M059J (cell line): ENCODE measurements at places on chromosomes 1 and 21.
A peak's percentile ranks its signal among the peaks of the same experiment; 100 is the strongest.

- DNase-seq = no peak
Measured at GRCh38 chr1:219149009-219149577, 24.6 kb upstream of the LYPLAL1 start.

DNA sequence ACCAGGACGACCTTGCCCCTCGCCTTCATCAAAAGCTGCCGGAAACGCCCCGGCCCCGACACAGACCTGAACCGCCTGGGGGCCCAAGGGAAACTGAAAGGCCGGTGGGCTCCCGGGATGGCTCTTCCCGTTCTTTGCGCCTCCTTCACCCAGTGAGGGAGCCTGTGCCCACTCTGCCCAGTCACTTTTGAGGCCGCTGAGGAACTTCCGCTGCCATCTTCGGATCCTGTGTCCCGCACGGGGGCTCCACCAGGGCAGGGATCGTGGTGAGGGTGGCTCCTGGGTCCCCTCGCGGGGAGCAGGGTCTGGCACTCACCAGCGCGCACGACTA, 104.0 kb downstream of the PPIAL4G start:
- DNase-seq = no peak

DNA sequence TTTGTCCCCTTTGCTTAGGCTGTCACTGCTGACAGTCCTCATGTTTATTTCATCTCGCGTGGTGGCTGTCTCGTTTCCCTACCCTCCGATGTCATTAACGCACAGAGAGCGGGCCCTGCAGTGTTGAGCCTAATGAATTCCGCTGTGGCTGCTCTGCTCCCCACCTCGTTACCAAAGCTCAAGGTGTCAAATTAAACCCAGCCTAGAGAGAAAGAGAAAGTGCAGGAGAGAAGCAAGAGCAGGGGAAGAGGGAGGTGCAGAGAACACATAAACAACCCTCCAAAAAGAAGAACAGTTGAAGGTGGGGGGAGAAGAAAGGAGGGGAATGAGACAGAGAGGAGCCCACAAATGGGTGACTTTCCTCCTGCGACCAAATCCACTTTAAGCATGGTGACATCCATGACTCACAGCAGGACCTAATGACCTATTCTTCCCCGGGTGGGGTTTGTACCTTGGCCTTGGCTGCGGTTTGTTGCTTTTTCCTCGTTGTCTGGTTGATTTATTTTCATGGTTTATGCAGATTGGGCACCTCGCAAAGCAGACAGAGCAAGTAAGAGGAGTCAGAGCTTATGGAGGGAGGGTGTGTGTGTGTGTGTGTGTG, 92.5 kb downstream of the PBX1 start:
- DNase-seq = peak; percentile 96

- DNase-seq = peak; percentile 96
Measured at GRCh38 chr1:43582162-43582566, 51.5 kb downstream of the PTPRF start.

GRCh38 chr1:66686406-66686805, 65.9 kb upstream of the DYNLT5 start:
- no peak for DNase-seq

GRCh38 chr1:186499571-186499970, 38.7 kb upstream of the PDC start:
- no peak for DNase-seq

- DNase-seq = no peak
Measured at GRCh38 chr1:51794260-51794659, 84.3 kb downstream of the NRDC start.

- DNase-seq = peak; percentile 28
Measured at GRCh38 chr1:209989525-209989924, 51.5 kb downstream of the SYT14 start.

- peak; percentile 79 for DNase-seq
Measured at GRCh38 chr21:15293240-15293639, 228.4 kb upstream of the NRIP1 start.

- no peak for DNase-seq
Measured at GRCh38 chr1:244955661-244956060, 91.3 kb upstream of the HNRNPU start.

DNA sequence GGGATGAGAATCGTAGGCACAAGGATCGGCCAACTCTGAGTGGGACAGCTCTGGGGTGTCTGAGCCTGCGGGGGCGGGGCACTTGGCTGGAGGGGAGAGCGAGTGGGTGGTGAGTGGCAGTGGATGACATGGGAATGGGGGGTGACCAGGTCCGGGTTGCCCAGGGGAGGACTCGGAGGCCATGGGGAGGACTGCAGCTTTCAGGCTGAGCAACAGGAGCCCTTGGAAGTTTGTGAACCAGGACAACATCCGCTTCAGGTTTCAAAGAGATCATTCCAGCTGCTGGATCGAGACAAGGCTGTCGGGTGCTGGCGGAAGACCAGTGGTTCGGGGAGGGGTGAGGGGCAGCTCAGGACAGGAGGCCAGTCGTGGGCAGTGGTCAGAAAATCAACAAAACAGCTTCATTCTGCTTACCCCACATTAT, 124.4 kb upstream of the IRF2BP2 start:
- no peak for DNase-seq

GRCh38 chr1:18852501-18852900, 7.0 kb downstream of the TAS1R2 start:
- DNase-seq = no peak

DNA sequence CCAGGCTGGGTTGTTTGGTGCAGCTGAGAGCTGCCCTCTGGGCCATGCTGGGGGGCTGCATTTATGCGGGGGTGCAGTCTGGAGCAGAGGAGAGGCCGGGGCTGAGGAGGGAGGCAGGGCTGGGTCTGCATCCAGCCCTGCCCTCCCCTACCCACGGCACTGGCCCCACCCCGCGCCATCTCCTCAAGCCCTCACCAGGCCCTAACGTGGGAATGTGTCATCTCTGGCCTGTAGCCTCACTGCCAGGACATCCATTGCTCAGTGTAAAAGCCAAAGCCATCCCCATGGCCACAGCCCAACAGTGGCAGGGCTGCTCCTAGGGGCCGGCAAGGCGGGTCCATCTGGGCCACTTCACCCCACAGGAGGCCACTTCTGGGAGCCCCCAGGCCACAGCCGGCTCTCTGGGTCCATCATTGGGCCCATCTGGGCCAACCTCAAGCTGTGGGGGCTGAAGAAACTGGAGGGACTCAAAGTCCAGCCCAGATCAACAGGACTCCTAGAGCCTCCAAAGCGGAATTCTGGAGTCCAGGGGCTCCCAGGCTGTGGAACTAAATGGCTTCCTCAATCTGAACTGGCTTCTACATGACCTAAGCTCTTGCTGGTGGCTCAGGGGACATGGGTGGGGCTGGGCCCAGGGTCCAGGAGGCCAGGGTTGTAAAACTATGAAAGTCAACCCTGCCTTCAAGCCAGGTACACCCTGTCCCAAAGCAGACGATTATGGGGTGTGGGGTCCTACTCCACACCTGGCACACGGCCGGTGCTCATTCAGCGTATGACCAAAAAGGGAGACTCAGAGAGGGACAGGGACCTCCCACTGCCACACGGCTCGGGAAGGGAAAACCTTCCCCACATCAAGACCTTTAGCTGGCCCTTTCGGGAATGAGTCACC, 32.6 kb downstream of the RUNX3 start:
- no peak for DNase-seq

GRCh38 chr1:237938553-237938952, 47.8 kb upstream of the ZP4 start:
- peak; percentile 9 for DNase-seq

DNA sequence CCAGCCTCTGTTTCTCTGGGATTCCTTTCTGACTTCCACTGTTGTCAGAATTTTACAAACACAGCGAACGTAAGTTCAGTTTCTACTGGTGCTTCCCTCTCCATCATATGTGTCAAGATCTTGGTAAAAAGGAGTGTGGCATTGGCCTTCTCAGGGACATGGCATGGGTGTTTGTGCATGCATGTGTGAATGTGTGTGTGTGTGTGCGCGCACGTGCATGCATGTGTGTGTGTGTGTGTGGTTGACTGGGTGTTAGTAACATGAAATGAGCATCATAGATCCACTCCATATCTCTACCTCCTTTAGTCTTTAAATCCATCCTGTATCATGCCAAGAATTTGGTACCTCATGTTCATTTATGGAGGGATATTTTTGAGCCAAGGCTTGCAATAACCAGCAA, 411.3 kb downstream of the NPHP4 start:
- no peak for DNase-seq

GRCh38 chr1:156858555-156858956, 361 bp downstream of the INSRR start:
- DNase-seq = no peak

DNA sequence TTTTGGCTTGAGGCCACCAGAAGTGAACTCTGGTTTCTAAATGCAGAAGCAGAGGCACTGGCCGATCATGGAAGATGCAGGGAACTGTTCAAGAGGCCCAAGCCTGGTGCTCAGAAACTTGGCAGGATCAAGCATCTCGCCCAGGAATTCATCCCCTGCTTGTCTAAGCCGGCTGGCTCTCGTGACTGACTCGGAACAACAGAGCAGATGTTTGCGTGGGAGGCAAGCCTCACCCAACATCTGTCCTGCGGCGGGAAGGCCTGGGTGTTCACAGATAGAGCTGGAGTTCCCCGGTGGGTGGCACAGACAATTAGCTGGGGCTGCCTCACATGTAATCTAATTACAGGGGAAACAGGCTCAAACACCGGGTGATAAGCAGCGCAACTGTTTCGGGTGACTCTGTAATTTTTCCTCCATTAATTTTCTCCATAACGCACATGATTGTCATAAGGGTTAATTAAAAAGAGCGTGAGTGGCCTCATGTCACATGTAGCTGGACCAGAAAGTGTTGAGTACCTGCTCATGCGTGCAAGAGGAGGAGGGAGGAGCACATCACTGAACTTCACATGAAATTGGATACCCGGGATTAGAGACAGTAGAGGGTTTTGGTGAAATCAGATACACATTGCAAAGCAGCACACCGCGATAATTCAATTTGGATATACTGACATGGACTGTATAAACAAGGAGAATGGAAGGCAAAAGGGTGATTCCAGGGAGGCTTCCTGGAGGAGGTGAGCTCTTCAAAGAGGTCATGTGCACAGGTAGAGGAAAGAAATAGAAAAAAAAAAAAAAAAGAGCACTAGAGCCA, 180.0 kb downstream of the ETS2 start:
- DNase-seq = peak; percentile 85

DNA sequence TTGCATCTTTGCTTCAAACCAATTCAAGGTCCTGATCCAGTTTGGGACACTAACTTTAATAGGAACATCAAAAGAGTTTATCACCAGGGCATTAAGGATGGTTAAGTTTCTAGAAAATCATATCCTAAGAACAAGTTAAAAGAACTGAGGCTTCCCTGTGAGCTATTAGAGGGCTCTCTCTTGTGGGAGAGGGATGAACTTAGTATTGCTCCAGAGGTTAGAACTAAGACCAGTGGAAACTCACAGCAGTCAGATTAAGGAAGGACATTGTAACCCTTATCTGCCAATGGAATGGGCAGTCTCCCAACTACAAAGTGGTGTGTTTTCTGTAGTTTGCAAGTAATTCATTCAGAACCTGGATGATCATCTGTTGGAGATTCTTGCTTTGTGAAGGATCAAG, 36.8 kb downstream of the UBE2U start:
- DNase-seq = peak; percentile 32

DNA sequence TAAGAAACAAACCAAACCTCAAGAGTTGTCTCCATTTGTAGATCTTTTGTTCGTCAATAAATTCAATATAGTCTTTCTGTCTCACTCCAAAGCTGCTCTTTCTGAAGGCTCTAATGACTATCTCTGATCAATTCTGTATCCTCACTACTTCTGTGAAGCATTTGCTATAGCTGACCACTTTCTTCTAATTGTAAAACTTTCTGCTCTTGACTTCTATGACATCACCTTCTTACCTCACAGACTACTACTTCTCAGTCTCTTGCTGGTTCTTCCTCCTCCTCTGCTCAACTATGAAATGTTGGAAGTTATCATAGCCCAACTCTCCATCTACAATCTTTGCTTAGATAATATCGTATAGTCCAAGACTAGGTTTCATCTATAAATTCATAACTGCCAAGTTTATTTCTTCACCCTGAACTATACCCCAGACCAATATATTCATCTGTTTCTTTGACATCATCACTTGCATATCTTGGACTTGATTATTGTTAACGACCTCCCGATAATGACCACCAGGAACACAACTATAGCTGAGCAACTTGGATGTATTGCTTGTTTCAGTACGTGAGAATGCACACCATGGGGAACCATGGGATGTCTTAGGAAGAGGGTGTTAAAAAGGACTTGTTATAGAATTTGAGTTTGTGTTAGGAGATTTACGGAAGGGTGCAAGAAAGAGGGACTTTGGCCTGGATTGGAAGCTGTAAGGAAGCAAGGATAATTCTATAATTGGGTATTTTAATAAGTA, 2.0 kb upstream of the CDC7 start:
- no peak for DNase-seq

GRCh38 chr1:32106663-32107275, 1.1 kb upstream of the KPNA6 start:
- DNase-seq = no peak

DNA sequence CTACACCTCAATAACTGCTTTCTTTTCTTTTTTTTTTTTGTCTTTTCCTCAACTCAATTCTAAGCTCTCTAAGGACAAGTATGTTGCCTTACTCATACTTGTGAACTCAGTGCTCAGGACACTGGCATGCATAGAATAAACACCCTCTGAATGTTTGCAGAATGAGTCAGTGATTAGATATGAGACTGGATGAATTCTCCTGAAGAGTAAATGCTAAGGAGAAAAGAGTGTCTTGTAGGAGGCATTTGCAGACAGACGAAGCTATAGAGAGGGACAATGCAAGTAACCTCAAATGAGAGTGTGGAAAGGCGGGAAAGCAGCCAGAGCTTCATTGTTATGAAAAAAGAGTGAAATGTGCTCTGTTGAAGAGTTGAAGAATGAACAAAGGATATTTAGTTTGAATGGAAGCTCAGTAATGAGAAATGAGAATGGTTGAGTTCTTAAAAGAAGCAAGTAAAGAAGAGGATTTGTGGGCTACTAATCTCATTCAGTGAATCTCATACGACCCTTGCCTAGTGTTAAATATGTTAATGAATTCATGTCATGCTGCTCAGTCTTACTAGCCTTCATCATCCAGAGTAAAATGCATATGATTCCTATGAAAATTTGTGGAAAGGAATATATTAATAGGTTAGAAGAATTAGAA, 166.1 kb upstream of the DPYD start:
- peak; percentile 100 for DNase-seq

- DNase-seq = no peak
Measured at GRCh38 chr1:96863449-96863848, 141.9 kb downstream of the PTBP2 start.

DNA sequence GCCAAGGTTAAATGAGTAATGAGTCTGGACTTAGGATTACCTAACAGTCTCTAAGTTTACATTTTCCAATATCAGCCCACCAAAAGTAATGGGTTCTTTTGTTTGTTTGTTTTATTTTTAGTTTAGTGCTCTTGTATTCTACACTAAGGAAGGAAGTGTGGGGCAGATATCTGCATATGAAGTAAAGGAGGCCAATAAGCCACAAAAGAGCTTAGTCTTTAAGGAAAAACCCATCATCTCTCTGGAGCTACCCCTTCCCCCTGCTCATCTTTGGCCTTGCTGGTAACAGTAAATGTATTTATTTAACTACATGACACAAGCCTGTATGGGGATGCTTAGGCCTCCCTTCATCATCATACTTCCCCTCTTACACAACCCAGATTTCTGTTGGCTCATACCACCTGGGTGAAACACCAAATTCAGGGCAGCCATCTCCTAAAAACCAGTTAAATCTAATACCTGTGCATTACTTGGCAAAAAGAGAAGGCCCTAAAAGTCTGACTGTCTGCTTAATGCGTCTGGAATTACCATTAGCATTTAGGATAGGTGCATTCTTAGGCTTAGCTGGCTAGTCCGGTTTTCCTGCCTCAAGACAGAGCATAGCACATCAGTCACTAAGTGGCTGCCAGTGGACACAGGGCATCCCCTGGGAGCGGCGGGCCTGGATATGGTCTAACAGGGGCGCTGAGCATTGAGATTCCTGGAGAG, 96.8 kb upstream of the ADGRL2 start:
- peak; percentile 23 for DNase-seq
